ENCODE measurements at places on chromosomes 6 and 20.

DNA sequence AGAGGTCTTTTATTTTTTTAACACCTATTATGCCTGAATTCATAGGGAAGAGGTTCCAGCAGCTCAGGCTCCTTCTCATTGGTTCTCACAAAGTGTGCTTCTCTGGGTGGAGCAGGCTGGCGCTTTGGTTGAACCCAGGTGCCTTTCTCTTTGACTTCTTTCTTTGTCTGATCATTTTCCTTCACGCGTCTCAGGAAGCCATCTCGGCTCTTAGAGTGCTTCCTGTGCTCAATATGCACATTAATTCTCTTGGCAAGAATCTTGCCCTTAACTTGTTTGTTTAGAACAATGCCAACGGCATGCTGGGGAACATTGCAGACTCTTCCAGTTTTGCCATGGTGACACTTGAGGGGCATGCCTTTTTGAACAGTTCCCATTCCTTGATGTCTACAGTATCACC lies 44.2 kb upstream of the RNF24 start:
- no peak for DNase-seq

GRCh38 chr20:32751293-32751692 lies 8.0 kb upstream of the COMMD7 start:
- DNase-seq: no peak

DNA sequence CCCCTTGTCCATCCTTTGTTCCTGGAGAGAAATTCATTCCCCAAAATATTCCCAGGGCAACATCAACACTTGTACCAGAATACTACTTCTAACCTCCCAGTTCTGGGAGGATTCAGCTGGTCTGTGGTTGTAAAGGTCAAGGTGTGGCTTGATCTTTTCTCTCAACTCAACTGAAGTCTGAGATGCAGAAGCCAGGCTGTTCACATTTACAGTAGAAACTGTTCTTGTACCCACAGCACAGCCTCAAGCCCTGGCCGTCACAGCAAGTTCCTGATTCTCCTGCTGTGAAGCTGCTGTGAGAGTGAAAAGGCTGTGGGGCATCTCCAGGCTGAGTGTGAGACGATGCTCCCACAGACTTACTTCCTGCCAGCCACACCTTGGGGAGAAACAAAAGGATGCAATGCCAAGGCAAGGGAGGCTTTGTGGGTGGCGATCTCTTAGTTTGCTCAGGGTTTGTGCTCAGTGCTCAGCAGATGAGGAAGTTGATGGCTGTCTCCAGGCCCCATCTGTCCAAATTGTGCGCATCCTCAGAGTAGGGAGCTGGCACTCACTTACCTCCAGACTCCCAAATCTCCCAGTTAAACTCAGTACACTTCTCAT lies 143.9 kb upstream of the FOXA2 start:
- DNase-seq: no peak

GRCh38 chr6:44715188-44715587 lies 327.7 kb downstream of the CDC5L start:
- no peak for DNase-seq

DNA sequence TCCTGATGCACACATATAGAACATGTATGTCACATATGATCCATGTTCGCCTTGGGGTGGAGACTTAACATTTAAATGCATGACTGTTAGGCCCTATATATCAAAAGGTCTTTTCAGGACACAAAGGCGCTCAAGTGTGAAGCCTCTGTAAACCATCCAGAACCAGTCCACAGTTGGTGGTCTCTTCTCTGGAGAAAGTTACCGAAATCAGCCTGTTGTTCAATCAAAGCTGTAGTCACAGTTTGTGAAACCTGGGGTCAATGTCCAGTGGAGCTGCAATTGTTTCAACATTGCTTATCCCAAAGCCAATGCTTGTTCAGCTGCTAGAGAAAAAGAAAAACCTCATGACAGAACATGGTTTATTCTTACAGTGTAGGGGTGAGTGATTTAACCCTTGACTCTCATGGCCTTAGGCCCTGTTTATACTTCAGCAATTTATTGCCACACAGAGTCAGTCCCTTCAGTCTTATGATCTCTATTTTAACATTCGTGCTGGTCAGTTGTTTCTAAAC lies 193.6 kb upstream of the CST7 start:
- no peak for DNase-seq

- DNase-seq: no peak
Observed at GRCh38 chr20:42340368-42340767, 722.2 kb upstream of the CHD6 start.

- peak; percentile 33 for DNase-seq
Observed at GRCh38 chr6:92779746-92780145, 639.6 kb downstream of the EPHA7 start.

DNA sequence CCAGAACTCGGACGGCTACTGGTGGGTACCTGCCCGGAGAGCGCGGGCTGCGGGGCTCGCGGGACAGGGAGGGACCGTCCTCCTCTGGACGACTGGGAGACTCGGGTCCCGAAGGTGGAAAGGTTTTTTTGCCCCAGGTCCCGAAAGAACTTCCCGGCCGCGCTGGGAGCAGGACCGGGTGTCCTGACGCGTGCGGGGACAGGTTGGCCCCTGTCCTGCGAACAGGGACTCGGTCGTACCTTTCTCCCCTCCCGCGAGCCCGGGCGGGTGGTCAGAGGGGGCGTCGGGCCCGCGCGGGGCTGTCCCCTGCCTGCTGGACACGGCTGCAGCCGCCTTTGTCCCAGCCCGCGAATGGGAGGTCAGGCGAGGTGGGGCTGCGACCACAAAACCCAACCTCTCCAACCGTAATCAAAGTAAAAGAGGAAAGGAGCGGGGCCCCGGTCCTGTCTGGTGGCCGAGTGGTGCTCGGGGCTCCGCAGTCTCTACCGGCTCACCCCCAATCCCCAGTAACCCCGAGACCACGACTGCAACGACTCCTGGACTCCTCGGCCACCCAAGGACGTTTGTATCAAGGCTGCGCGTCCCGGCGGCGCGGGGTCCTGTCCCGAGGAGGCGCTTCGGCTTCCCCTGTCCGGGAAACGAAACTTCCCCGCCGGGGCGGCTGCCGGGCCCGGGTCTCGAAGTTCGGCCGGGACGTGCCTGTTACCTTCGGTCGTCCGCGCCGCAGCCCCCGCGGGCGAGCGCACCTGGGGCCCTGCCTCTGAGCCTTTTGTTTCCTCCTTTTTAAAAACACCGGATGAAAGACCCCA lies 798 bp downstream of the DSP start:
- DNase-seq: no peak

DNA sequence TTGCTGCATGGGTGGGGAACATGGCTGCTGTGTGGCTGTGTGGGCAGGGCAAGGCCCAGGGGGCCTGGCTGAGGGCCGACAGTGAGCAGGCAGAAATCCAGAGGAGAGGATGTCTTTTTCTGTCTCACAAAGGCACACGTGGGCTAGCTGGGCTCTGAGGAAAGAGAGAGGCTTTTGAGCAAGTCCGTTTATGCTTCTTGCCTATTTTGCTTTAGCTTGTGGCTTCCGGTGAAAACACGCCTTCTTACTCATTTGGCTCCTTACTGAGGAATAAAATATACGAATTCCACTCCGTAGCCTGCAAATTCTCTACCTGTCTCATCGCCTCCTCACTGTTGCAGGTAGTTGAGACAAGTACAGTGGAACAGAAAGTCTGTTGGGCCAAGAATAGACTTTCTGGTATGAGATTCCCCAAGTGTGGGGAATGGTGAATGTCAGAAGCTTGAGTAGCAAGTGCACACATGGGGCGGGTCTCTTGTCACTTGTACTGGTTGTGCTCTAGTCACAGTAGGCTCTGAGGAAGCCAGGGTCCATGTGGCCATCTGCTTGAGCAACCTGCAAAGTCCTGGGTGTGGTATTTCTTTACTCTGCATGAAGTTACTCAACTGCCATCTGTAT lies 28.4 kb downstream of the WRNIP1 start:
- DNase-seq: no peak

DNA sequence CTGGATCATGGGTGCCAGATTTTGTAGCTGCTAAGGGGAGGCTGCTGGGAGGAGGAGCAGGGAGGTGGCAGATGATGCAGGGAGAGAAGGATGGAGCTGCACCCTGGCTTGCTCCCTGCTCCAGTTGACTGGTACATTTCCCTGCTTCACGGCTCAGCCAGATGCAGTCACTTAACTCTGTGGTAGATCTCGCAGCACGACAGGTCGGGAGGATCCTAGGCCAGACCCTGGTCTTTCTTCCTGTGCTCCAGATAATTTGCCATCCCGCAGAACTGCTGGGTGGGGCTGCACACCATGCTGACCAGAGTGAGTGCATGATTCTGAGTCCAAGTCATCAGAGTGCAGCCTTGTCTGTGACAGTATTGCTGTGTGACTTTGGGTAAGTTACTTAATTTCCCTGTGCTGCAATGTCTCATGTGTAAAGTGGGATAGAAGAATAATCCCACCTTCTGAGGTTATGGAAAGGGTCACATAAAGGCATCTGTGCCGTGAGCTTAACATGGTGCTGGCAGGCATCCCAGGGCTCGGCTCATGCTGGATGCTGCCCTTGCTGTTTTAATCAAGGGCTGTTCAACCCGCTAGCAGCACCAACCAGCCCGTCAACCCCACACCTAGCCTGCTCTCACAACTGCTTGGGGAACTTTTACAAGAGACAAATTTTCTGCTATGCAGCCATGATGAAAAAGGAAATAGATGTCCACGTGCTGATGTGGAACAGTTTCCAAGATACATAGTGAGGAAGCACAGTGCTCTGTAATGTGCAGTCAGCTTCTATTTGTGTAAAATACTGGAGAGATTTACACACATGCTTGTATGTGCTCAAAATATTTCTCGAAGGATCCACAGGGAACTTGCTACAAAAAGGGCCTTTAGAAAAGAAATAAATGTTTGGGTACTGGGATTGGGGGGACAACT lies 257.9 kb downstream of the CDH26 start:
- no peak for DNase-seq

- no peak for DNase-seq
Observed at GRCh38 chr6:27755768-27756167, 156.4 kb downstream of the OR2B2 start.

DNA sequence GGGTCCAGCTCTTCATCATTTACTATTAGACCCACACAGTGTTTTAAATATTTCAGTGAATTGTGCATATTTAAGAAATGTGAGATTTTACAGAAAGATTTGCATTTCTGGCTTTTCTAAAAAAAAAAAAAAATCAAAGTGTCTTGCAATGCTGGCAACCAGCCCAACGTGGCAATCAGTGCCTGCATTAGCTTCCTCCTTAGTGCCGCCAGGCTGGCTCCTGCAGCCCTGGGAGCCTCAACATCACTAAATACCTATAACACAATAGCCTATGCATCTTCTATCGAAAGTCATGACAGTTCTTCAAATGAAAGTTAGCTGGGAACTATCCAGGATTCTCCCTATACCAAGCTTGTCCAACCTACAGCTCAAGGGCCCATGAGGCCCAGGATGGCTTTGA lies 9.4 kb upstream of the CD93 start:
- no peak for DNase-seq

DNA sequence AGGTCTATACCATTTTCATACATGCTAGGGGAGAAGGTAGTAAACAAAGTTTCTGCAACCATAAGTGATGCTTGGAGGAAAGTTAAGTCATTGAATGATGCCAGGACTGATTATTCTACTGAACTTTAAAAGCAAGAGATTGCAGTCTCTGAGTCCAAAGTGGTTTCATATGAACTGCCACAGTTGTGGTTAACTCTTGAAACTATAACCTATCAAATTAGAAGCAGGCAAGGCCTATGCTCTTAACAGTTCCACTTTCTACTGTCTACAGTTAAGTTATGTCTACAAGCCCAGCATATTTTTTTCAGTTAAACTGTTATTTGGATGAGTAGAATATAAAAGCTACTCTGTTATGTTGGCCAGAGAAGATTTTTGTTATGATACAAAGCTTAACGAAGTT lies 326.5 kb upstream of the RUNX2 start:
- no peak for DNase-seq

DNA sequence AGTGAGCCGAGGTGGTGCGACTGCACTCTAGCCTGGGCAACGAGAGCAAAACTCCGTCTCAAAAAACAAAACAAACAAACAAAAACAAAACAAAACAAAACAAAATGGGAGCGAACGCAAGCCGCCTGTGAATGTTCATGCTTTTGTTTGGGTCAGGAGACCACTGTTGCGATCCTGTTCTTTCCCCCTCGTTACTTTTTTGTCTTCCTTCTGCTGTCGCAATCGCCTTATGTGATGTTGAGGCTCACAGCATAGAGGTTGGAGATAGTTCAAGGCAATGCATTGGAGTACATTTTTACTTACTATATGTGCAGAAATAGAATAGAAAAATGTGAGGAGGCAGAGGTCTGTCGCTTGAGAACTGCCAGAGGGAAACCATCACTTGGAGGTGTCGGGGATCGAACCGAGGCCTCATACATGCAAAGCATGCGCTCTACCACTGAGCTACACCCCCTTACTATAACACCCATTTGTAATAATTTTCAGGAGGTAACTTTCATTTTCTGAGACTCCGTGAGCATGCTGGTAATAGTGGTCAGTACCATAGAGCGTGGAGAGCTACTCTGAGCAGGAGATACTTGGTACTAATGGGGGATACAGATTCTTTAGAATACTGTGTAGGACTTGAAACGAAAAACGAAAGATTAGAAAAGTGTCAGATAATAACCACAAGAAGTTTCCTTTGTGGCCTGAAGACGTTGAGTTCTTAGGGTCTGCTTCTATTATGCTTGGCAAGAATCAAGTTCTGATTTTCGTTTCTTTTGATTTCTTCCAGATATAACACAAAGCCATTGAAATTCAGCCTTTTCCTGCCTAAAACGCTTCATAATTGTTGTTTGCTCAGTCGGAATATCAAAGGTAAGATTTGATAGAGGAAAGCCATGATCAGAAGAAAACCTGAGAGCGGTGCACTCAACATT lies 121.1 kb downstream of the TRIM27 start:
- no peak for DNase-seq

GRCh38 chr20:37890643-37891042 lies 12.3 kb upstream of the VSTM2L start:
- DNase-seq: no peak

All from NCI-H1436 (cell line).